ENCODE measurements at places on chromosomes 3 and 15. TPM values are rescaled to one million over a fixed set of nuclear protein-coding genes. Genes with fewer than 3 reads are reported as not detected.
A peak's percentile ranks its signal among the peaks of the same experiment; 100 is the strongest.

MESP2 gene
- total RNA-seq, result 0.64 TPM

GATM gene
- total RNA-seq, result 22.8 TPM

PLD1 gene
- 21.1 TPM for total RNA-seq

DNA sequence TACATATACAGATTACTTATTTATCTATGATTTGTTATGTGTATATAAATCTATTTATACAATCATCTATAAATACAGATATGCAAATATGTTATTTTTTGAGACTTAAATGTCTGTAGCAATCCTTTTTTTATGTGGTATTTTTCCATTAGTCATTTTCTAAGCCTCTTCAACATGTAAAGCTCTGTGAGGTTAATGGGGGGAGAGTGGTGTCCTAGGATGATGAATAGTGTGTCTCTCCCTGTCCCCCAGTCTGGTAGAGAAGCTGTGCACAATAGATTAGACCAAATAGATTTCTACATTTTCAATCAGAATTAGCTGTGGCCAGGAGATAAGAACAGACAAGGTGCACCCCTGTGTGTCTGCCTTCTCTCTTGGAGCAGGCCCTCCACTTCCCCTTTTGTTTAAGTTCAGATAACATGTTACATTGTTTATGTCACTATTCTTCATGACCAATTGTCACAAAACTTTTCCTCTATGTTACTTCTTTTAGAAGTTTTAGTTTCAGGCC, 453.9 kb downstream of the LPP start:
- no peak overlapping the region for H3K27ac ChIP-seq
- no peaks in the 10 kb centered on the region for H3K27me3 ChIP-seq
- no peaks in the 10 kb centered on the region for H3K36me3 ChIP-seq
- no peak overlapping the region for H3K4me3 ChIP-seq

DNA sequence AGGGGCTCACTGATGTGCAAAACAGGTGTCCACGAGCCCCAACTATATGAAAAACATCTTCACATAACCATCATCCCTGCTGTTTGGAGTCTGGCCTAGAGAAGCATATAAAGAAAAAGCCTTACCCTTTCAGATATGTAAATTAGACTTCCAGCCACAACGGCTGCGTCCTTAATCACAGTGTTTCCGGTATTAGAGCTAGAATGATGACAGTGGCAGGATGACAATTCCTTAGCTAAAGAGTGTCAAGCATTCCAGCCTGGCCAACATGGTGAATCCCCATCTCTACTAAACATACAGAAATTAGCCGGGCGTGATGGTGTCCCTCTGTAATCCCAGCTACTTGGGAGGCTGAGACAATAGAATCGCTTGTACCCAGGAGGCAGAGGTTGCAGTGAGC, 19.5 kb upstream of the SAMD7 start:
- no peak overlapping the region for H3K4me3 ChIP-seq
- H3K27me3 ChIP-seq, result no peaks in the 10 kb centered on the region
- no peaks in the 10 kb centered on the region for H3K4me1 ChIP-seq
- no peak overlapping the region for H3K27ac ChIP-seq

DNA sequence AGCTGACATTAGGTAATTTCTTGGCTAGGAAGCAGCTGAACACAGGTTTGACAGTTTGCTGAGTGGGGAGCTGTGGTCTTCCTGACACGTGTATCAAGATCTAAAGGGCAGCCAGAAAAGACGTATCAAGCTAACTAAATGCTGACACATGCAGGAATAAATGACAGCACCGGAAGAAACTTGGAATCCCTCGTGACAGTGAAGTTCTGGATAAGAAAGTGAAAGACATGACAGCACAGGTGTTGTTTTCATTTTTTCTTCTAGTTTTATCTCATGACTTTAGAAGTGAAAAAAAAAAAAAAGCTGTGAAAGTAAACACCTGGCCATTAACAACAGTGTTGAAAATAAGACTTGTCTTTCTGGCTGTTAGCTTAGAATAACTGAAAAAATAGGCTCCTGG, 48.7 kb downstream of the FGF7 start:
- no peaks in the 10 kb centered on the region for H3K27me3 ChIP-seq
- H3K36me3 ChIP-seq, result no peaks in the 10 kb centered on the region
- DNase-seq, result no peak
- no peaks in the 10 kb centered on the region for H3K4me1 ChIP-seq
- no peak overlapping the region for H3K27ac ChIP-seq
- H3K4me3 ChIP-seq, result no peak overlapping the region

GRCh38 chr3:15399970-15400369, 27.4 kb downstream of the METTL6 start:
- no peaks in the 10 kb centered on the region for H3K36me3 ChIP-seq
- no peaks in the 10 kb centered on the region for H3K27me3 ChIP-seq
- no peak for DNase-seq
- H3K4me1 ChIP-seq, result no peaks in the 10 kb centered on the region
- no peak overlapping the region for H3K27ac ChIP-seq

GRCh38 chr3:188672840-188673239, 498.9 kb upstream of the TPRG1 start:
- H3K36me3 ChIP-seq, result no peaks in the 10 kb centered on the region
- DNase-seq, result no peak
- no peaks in the 10 kb centered on the region for H3K27me3 ChIP-seq
- no peak overlapping the region for H3K27ac ChIP-seq
- no peaks in the 10 kb centered on the region for H3K4me1 ChIP-seq

DNA sequence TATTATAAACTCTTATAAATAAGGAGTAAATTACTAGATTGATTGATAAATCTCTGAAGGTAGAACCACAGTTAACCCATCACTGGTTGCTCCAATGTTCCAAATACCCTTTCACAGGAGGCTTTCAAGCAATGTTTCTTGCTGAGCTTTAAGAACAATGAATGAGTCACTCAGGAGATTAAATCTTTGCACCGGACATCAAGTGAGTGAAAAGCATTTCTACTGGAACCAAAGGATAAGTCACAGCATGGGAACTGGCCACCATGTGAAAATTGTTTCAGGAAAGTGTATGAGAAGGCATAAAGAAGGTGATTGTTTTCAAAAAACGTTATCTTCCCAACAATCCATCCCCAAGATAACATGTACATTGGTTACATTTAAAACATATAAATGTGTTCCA, 90.6 kb downstream of the CNTN3 start:
- DNase-seq, result no peak
- H3K4me1 ChIP-seq, result no peaks in the 10 kb centered on the region
- H3K4me3 ChIP-seq, result no peak overlapping the region

- no peaks in the 10 kb centered on the region for H3K36me3 ChIP-seq
- H3K4me3 ChIP-seq, result no peak overlapping the region
- no peaks in the 10 kb centered on the region for H3K27me3 ChIP-seq
- no peaks in the 10 kb centered on the region for H3K4me1 ChIP-seq
- H3K27ac ChIP-seq, result no peak overlapping the region
Observed at GRCh38 chr3:41575724-41576123, 376.4 kb downstream of the CTNNB1 start.

DNA sequence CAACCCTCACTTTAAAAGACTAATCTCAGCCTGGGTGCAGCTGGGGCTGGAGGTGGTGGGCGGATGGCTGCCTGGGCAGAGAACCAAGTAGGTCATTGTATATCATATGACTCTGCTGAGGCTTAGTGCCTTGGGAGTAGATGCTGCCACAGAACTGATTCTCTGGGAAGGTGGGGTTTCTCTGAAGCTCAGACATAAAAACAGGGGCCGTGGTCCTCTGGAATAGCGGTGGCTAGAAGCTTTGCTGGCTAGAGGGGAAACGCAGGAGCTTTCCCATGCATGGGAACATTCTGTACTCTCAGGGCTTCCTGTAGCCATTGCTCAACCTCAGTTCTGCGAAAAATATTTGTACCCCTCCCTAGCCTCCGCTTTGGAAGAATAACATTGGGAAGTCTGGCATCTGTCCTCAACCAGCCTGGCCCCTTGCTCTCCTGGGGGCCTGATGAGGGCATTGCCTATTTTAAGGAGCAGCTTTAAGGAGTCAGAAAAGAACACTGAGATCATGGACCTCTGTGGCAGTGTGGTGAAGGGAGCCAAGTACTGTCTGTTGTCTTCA, 14.7 kb downstream of the TIMP4 start:
- H3K36me3 ChIP-seq, result no peaks in the 10 kb centered on the region
- DNase-seq, result no peak
- H3K27me3 ChIP-seq, result no peaks in the 10 kb centered on the region
- H3K27ac ChIP-seq, result peak overlapping the region; percentile 82
- no peaks in the 10 kb centered on the region for H3K4me1 ChIP-seq
- H3K4me3 ChIP-seq, result peak overlapping the region; percentile 4

DNA sequence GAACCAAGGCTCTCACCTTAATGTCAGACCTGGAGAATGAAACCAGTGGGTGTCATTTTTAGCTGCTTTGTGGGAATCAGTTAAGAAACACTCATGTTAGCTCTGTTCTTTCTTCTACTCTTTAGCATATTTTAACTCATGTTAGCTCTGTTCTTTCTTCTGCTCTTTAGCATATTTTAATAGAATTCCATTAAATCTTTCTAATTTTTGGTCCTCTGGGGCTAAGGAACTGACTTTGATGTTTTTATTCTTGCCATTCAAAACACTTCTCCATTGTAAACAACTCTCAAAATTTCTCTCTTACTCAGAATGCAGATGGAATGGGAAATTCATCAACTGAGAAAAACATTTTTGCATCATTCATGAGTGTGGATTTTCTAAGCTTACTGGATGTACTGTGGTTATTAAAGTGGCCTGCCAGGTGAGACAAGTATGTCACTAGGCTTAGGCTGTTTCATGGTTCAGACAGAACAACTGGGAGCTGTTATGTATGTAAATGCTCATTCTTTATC, 680.6 kb downstream of the ROBO2 start:
- no peak overlapping the region for H3K4me3 ChIP-seq
- H3K27me3 ChIP-seq, result no peaks in the 10 kb centered on the region
- H3K4me1 ChIP-seq, result no peaks in the 10 kb centered on the region
- no peaks in the 10 kb centered on the region for H3K36me3 ChIP-seq
- H3K27ac ChIP-seq, result no peak overlapping the region
- DNase-seq, result no peak

DNA sequence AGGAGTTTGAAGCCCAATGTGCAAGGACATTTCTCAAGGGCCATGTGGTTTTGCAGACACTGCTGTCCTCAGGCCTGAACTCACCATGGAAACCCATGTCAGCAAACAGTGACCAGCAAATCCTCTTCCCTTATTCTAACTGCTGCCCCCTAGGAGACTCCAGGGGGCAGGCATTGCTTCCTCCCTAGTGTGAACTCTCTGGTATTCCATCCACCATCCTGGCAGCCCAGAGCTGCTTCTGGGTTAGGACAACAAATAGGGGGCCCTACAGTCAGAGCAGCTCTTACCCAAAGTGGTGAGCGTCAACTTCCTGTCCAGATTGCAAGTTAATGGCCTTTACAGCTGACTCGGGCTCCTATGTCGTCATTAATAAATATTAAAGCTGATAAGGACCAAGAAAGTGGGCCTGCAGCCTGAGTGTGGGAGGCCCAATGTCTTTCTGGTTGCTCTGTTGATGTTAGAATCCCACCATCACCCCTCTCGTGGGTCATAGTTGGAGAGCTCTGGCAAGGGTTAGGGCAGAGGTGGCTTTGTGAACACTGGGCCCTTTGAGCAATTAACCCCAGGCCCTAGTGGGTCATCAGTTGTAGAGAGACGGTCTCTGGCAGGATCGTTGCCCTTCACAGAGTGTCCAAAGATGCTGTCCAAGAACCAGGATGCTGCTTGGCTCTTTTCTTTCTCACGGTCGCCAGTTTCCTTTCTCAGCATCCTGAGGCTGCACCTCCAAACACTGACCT, 41.5 kb downstream of the TGM4 start:
- H3K4me1 ChIP-seq, result no peaks in the 10 kb centered on the region
- no peak for DNase-seq
- no peak overlapping the region for H3K27ac ChIP-seq
- no peaks in the 10 kb centered on the region for H3K27me3 ChIP-seq
- no peaks in the 10 kb centered on the region for H3K36me3 ChIP-seq

DNA sequence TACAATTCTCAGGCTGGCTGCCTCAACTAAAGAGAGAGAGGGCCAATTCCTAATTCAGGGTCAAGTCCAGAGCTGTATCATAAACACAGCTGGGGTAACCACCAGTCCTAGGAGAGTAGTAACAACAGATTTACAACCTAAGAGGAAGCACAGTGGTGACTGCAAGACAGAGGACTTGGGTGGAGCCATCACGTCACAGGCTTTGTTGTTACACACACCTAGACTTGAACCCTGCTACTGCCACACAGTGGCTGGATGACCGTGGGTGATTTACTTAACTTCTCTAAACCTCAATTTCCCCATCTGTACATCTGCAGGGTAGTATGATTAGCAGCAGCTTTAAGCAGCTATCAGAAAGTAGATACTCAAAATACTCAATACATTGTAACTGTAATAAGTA, 78.6 kb downstream of the MYLK start:
- no peak for DNase-seq
- H3K27me3 ChIP-seq, result no peaks in the 10 kb centered on the region
- no peaks in the 10 kb centered on the region for H3K4me1 ChIP-seq

DNA sequence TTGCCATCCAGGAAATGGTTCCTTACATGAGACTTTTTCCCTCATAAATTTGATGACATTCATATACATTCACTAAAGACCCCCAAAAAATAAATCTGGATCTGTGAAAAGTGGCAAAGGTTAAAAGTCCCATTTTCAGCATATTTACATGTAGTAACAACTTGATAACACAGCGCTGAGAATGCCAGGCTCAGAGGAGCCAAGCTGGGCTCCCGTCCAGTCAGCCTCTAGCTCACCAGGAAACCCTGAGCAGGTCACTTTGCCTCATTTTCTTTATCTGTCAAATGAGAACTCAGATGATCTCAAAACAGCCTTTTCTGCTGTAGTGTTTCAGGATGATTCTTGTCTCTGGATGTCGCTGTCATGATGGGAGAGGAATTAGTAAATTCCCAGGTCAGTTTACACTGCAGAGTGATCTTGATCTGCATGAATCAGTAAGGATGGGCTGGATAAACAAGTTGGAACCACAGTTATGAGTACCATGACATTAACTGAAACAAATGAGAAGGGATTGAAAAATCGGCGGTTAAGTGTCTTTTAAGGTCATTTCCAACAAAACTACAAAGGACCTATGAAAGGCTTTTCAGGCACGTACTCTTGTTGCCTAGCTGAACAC, 82.8 kb downstream of the PPARG start:
- peak overlapping the region; percentile 15 for H3K27ac ChIP-seq
- no peaks in the 10 kb centered on the region for H3K27me3 ChIP-seq
- H3K4me1 ChIP-seq, result peaks cover 3% of the 10 kb centered on the region
- H3K4me3 ChIP-seq, result no peak overlapping the region

GRCh38 chr3:73581134-73581846, 43.5 kb downstream of the PDZRN3 start:
- no peak overlapping the region for H3K4me3 ChIP-seq
- no peaks in the 10 kb centered on the region for H3K36me3 ChIP-seq
- no peaks in the 10 kb centered on the region for H3K4me1 ChIP-seq
- H3K27me3 ChIP-seq, result no peaks in the 10 kb centered on the region
- DNase-seq, result no peak
- no peak overlapping the region for H3K27ac ChIP-seq

- no peak overlapping the region for H3K27ac ChIP-seq
- H3K36me3 ChIP-seq, result no peaks in the 10 kb centered on the region
- H3K27me3 ChIP-seq, result no peaks in the 10 kb centered on the region
- DNase-seq, result no peak
- no peaks in the 10 kb centered on the region for H3K4me1 ChIP-seq
- no peak overlapping the region for H3K4me3 ChIP-seq
Observed at GRCh38 chr3:141228395-141228794, 3.2 kb upstream of the PXYLP1 start.

Measured in breast epithelium (tissue), 4 donors.